ENCODE measurements at places on chromosomes 11 and 22.

- DNase-seq: no peak
These were observed 4.0 kb upstream of the SCN4B start for GRCh38 chr11:118156531-118157185.

DNA sequence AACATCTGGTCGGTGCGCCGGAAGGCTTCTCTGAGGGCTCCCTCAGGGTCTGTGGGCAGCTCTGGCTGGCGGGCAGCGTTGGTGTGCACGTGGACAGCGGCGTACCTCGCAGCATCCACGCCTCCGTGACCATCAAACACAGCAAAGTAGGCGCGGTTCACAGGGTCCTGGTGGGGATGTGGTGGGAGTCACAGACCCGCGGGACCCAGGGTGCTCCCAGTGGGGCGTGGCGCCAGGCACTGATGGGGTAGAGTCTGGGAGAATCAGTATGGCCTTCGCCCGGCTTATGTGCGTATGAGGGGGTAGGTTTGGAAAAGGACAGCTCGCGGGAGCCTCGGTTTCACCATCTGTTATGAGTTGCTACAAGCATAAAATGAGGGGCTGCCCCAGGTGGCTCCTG is 19.2 kb downstream of the PPM1F start:
- DNase-seq: no peak

- DNase-seq: no peak
These were observed 148.7 kb downstream of the LUZP2 start for GRCh38 chr11:24645563-24645962.

DNA sequence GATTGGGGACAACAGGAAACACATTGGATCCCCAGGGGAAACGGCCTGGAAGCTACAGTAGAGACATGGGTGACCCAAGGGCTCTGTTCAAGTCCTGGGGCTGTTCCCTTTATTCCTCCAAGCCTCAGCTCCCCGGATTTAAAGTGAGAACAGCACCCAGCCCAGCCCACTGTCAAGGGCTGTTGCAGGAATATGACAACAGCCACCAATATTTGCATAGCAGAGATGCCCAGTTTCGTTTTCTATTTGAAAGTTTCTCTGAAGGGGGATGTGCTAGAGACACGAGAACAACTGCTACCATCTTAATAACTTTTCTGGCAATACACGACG is 81.1 kb upstream of the WNT7B start:
- peak; percentile 44 for DNase-seq

DNA sequence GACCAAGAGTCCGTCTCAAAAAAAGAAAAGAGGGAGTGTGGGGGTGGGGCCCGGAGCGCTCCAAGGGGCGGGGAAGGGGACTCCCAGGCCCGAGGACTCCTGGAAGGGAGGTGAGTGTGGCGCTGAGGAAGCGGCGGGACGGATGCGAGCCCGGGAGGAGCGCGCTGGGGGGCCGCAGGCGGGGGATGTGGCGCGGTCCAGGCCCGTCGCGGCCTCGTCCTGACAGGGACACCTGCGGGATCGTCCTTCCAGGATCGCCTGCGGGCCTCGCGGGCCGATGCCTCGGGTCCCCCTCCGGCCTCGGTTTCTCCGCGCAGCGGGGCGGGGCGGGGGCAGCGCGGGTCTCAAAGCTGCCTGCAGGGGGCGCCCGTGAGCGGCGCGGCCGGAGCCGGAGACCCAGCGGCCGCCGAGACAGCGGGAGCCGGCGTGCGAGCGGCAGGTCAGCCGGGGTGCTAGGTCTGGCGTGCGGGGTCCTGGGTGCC is 3.8 kb upstream of the ADORA2A start:
- peak; percentile 35 for DNase-seq

GRCh38 chr22:27685515-27685914 is 116.0 kb downstream of the MN1 start:
- no peak for DNase-seq

GRCh38 chr11:75308116-75308515 is 43.3 kb downstream of the ARRB1 start:
- no peak for DNase-seq

GRCh38 chr22:33271390-33272161 is 213.4 kb upstream of the SYN3 start:
- DNase-seq: no peak

DNA sequence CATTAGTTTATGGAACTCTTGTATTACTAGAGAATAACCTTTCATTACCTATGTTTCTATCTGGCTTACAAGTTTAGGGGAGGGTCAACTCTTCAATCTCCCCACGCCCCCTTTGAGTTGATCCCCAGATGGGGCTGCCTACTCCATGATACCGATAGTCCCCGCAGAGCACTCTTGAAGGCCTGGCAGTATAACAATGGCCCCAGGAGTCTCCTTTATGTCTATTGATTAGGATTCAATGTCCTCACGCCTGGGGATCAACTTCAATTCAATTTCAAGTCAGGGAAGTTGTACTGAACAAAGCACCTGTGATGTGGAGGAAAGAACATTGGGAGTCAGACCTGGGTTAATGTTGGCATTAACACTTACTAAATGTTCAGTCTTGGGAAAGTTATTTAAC is 520.2 kb downstream of the METTL15 start:
- no peak for DNase-seq

DNA sequence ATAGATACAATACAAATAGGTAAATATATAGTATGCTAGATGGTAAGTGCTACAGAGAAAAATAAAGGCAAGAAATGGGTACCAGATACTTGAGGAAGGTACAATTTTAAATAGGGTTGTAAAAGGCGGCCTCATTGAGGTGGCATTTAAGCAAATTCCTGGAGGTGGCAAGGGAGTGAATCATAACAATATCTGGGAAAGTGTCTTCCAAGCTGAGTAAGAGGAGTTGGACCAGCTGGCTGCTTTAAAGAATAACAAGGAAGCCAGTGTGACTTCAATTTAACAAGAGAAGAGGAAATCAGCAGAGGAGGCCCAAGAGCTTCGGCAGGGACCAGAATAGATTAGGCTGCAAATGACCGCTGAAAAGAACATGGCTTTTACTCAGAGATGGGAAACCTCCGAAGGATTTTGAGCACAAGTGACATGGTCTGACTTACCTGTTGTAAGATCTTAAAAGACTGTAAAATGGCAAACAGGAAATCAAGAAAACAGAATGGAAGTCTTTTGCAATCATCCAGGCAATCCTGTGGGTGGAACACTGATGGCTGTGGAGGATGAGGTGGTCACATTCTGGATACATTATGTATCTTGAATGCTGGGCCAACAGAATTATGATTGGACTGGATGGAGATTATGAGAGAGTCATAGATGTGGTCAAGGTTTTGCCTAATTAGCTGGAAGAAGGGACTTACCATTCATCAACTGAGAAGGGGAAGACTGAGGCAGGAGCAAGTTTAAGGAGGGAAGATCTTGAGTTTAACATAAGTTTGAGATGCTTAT is 77.2 kb downstream of the RDX start:
- DNase-seq: no peak

GRCh38 chr11:57368106-57368844 is 12.7 kb downstream of the PRG3 start:
- DNase-seq: no peak

- DNase-seq: no peak
These were observed 5.9 kb downstream of the PTPRJ start for GRCh38 chr11:47986219-47986618.

- no peak for DNase-seq
These were observed 82.6 kb downstream of the SEZ6L start for GRCh38 chr22:26251869-26252268.

DNA sequence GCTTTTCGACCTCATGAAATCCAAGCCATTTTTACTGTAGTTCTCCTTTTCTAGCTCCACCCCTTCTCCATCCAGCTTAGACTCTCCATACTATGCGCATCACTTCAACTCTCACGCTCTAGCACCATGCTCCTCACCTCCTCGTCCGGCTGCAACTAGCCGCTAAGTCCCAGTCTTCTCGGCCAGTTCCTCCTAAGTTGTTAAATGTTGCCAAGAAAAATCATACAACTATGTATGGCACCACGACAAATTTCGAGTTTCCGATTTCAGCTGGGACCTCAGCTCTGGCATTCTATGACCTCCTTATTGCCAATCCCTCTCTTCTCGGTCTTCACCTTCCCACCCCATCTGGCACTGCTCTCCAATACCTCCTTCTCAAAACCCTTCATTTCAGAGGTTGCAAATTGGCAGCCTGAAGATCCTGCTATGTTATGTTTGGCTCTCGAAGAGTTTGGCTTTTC is 1.0 kb downstream of the ZNF70 start:
- no peak for DNase-seq

DNA sequence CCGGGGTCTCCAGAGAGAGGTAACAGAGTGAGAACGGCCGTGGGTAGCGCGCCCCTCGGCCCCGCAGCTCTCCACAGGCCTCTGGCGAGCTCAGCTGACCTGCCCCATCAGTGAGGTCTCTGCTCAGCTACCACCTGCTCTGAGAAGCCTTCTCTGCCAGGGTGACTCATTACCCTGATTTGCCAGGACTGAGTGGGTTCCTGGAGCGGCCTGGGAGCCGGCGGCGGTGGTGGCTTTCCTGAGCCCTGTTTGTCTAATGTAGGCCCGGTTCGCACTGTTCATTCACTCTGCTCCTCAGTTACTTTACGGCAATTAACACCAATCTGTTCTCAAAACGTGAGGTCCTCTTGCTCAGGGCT is 351.0 kb upstream of the B3GAT1 start:
- no peak for DNase-seq

GRCh38 chr11:130675371-130675821 is 227.0 kb downstream of the ADAMTS15 start:
- DNase-seq: no peak

DNA sequence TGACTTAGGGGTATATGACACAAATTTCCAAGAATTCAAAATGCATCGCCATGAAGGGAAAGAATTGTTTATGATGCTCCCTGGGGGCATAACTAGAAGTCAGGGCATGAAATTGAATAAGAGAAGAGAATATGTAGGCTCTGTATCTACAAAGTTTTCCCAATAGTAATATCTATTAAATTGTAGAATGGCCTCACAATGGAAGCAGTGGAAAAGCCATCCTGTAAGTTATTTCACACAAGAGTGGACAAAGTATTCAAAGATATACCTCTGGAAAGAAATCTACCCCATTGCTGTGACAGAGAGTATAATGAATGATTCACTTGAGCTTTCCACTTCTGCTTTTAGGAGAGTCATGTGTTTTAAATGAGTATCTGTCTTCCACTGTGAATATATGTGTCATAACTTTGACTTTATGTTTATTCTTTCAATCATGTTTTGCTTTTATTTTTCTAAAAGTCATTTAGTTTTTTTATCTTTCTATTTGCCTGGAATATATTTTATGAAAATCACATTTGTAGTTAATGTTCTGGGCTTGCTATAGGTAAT is 65.7 kb upstream of the DDI1 start:
- no peak for DNase-seq

- no peak for DNase-seq
These were observed 154.7 kb downstream of the BARX2 start for GRCh38 chr11:129530154-129530895.

GRCh38 chr11:66330931-66331330 is 5.3 kb downstream of the RIN1 start:
- DNase-seq: no peak

- DNase-seq: no peak
These were observed 13.1 kb downstream of the PLCB3 start for GRCh38 chr11:64264371-64264852.

DNA sequence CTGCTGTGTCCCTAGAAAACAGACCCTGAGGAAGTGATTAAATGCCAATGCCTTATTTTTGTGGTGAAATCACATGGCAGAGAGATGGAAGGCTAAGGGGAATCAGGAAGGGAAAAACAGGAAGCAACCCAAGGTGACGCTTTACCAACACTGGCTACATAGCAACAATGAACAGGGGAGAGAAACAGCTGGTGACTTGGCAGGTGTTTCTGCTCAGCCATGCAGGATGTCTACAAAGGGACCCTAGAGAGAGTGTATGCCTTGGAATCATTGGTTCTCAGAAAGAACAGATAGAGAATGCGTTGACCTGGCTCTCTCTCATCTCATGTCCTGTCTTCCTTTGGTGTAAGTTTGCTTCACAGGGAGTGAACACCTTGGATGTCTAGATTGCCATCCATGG is 911.9 kb downstream of the OPCML start:
- DNase-seq: no peak

- DNase-seq: no peak
These were observed 145.9 kb upstream of the PITPNB start for GRCh38 chr22:28064920-28065319.

GRCh38 chr11:12541583-12542151 is 132.6 kb upstream of the TEAD1 start:
- DNase-seq: no peak

GRCh38 chr11:13277768-13278608 is at the start of gene BMAL1:
Gene BMAL1, plus strand, starts transcription at chr11:13277790. Its CDS starts 76,519 bp downstream, at chr11:13354309.
- DNase-seq: peak; percentile 39

GRCh38 chr11:108886660-108887009 is 221.8 kb downstream of the DDX10 start:
- DNase-seq: no peak

GRCh38 chr22:35209203-35209602 is 48.1 kb upstream of the HMGXB4 start:
- no peak for DNase-seq

DNA sequence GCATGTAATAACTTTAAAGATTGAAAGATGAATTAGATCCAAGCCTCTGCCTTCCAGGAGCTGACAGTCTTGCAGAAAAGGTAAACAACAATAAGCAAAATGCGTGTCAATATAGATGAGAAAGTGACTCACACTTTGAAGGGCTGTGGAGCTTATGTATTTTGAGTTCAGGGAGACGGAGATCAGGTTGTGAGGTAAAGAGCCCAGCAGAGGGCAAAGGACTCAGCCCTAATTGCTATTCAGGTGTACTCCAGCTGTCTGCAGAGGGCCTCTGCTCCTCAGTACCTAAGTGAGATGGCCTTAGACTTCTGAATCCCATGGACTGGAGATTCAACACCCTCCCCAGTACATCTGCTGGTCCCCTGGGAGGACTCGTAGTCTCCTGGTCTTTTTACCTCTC is 22.9 kb upstream of the CTR9 start:
- no peak for DNase-seq

GRCh38 chr11:28110821-28111200 is 2.6 kb downstream of the METTL15 start:
- DNase-seq: no peak

DNA sequence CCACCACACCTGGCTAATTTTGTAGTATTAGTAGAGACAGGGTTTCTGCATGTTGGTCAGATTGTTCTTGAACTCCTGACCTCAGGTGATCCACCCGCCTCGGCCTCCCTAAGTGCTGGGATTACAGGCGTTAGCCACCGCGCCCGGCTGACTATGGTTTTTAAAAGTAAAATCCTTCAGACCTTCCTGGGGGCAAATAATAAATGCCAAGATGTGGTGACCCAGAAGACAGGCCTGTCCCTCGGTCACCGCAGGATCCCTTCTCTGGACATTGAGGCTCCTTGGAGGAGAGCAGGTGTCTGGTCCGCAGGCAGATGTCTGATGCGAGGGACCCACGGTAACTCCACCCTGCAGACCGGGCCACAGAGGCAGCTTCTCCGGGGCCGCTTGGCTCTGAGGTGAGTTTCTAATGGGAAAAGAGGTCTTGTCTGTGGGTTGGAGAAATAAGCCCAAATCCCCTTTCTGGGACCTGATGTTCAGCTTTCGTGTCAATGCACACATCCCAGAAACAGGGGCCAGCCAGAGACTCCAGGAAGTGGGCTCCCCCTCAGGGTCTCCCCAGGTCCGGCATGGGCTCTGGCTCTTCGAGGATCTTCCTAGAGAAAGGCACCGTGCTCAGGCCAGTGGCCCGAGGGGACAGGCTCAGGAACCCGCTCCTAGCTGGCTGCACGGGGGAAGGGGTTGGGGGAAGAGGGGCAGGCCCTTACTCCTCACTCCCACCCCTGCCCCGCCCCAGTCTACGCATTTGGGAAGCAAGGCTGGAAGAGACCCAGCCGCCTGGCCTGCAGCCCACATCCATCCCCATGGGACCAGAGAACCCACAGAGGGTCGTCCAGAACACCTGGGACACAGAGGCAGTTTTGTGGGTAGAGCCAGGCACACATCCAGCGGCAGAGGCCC is 100.6 kb downstream of the WNT7B start:
- DNase-seq: no peak

GRCh38 chr11:99534812-99535211 is 514.1 kb downstream of the CNTN5 start:
- DNase-seq: no peak

Data from CD4-positive, alpha-beta T cell treated with Interleukin-6 at 100 ng/mL for 8 hours (primary cell).